ENCODE measurements at places on chromosomes 7 and 10. TPM values are rescaled to one million over a fixed set of nuclear protein-coding genes. Genes with fewer than 3 reads are reported as not detected.

TEX47 gene
- not detected for total RNA-seq

CUBN gene
- total RNA-seq, result 3.5 TPM

OR2A7 gene
- total RNA-seq, result 3.8 TPM

NRCAM gene
- total RNA-seq, result 2.8 TPM

ZNF92 gene
- 4.8 TPM for total RNA-seq

TMEM176A gene
- total RNA-seq, result 166 TPM

COL26A1 gene
- 0.72 TPM for total RNA-seq

GPR26 gene
- not detected for total RNA-seq

MICU1 gene
- total RNA-seq, result 51.8 TPM

KCND2 gene
- total RNA-seq, result 14.5 TPM

TAS2R16 gene
- total RNA-seq, result not detected

LLCFC1 gene
- not detected for total RNA-seq

GDF2 gene
- not detected for total RNA-seq

GRM3 gene
- not detected for total RNA-seq

CCDC7 gene
- 33.9 TPM for total RNA-seq

GRCh38 chr7:23471106-23471859 is 992 bp upstream of the IGF2BP3 start:
- no peak for DNase-seq

DNA sequence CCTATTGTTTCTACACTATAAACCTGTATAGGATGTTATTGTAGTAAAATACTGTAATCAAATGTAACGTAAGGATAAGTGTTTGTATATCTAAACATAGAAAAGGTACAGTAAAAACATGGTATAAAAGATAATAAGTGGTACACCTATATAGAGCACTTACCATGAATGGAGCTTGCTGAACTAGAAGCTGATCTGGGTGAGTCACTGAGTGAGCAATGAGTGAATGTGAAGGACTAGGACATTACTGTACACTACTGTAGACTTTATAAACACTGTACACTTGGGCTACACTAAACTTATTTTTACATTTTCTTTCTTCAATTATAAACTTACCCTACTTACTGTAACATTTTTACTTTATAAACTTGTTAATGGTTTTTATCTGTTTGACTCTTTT is 732.9 kb upstream of the LRRN3 start:
- no peak for DNase-seq

DNA sequence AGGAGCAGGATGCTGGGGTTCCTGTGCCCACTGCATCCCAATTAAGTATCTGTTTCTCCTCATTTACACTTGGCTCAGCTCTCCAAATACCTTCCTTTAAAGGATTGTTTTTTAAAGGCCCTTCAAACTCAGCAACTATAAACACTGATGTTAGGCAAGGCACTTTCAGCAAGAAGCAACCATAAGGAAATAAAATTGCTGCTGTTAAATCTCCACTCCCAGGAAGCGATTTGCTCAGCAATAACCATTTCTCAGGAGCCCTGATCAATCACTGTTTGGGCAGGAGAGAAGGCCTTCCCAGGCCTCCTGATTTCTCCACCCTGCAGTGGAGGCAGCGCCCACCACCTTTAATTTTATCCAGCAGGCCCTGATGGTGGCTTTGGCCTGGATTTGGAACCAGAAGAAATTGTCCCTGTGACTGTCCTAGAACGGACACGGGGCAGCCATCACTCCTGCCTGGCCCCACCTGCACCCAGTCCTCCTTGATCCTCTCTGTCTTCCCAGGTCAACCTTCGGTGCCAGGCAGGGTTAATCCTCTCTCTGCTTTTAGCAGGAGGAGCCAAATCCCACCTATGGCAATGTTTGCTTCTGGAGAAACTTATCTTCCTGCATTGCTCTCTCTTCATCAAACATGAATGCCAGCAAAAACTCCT is 199.8 kb downstream of the PLXNA4 start:
- no peak for DNase-seq

GRCh38 chr7:116552602-116553001 is 27.8 kb downstream of the CAV1 start:
- DNase-seq, result no peak

DNA sequence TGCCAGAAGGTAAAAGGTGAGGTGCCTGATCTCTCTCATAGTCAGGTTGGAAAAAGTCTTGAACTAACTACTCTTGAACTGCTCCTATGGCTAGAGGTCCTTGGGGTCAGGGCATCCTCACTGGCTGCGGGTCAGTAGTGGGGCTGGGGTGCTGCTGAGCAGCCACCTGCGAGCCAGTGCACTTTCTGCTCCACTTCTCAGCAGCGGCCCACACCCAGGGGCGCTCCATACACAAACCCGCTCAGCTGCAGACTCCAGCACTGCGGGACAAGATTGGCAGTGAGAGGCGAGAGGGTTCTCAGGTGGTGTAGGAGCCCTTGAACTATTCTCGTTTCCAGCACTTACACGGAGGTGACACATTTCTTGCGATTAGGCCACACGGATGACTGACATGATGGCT is 6.0 kb downstream of the ABCA13 start:
- no peak for DNase-seq

- no peak for DNase-seq
These were observed 512.4 kb downstream of the TNS3 start for GRCh38 chr7:47069385-47070076.

DNA sequence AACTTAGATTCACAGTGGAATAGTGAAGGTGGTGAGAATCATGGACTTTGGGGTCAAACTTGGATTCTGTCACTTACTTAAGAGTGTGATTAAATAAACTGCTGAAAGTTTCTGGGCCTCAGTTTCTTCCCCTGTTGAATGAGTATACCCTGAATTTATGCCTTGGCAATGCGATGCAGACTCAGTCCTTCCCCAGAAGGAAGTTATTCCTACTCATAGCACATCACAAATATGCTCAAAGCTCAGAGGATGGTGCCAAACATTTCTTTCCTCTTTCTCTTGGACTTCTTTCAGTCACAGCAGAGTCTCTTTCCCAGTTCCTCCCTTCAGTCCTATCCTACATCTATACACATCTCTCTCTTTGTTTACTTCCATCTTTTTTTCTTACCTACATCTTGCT is 45.1 kb downstream of the ASB4 start:
- no peak for DNase-seq

- no peak for DNase-seq
These were observed 3.3 kb downstream of the MINPP1 start for GRCh38 chr10:87507879-87508483.

GRCh38 chr10:50508315-50509051 is 115.3 kb downstream of the SGMS1 start:
- no peak for DNase-seq

GRCh38 chr7:143936087-143937009 is 1.3 kb downstream of the OR2F2 start:
- no peak for DNase-seq

- no peak for DNase-seq
These were observed 24.6 kb upstream of the RHBDD2 start for GRCh38 chr7:75854233-75854632.

GRCh38 chr10:71150796-71151195 is 61.6 kb upstream of the UNC5B start:
- no peak for DNase-seq

DNA sequence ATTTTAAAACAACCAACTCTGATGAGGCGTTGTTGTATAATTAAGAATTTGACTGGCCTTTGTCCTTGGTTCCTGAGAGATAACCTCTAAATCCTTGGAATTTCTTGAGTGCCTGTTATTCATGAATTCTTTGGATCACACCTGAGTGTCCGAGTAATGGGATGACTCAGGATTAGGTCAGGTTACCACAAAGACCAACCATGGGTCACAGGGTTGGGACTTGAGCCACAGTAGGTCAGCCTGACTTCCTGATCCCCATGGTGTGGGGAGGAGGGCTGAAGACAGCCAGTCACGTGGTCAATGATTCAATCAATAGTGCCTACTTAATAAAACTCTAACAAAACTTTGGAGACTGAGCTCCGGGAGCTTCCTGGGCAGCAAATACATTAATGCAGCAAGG is 192.5 kb downstream of the GFRA1 start:
- DNase-seq, result no peak

DNA sequence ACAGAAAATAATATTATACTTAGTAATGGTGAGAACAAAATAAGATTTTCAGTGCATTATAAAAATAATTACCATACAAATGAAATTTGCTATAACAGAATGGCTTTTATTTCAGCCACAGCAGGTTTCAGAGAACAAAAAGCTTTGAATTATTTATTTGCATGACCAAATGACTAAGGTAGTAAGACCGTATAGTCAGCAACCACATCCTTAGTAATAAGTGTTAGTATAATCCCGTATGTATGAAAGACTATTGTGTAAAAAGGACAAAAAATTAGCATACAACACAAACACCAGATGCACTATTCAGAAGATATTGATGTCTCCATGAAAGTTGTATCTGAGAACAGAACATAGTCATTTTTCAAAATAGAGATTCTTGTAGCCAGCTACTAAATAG is 12.2 kb downstream of the PDZD8 start:
- no peak for DNase-seq

GRCh38 chr7:143979359-143979758 is 20.8 kb upstream of the OR6B1 start:
- no peak for DNase-seq

DNA sequence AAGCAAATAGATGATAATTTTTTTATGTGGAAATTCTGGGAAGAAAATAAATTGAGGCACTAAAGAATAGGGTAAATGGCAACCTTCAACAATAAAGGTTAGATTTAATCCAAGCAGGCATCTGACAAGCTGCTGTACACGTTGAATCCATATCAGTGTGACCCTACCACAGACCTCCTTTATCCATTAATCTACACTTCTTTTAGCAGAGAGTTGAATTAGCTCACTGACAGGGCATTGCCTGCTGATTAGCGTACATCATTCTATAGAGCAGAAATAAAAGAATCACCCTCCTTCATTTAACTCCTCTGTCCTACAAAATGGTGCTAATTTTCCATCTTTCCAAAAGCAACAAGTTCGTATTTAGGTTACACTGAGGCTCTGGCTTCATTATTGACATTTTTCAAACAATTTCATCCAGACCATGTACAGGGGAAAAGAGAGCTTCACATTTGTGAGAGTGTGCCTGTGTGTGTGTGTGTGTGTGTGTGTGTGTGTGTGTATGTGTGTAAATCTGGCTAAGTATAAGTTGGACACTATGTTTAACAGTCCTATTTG is 356.0 kb downstream of the TFEC start:
- no peak for DNase-seq

GRCh38 chr7:27123007-27123476 is 7.5 kb downstream of the HOXA4 start:
- no peak for DNase-seq

DNA sequence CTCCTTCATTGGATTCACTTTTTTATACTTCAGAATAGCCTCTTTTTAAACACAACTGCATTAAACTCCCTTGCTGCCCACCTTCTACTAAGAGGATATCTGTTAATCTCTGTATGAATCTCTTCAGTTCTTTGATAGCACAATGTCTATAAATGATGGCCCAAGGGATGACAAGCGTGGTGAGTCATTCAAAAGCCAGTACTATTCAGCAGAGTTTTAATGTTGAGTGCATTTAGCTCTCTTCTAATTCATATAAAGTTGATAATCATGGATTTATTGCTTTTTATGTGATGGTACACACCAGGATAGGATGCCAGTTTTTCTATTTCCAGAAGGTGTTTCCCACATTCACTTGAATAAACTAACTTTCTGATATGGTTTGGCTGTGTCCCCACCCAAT is 57.4 kb upstream of the HECTD2 start:
- DNase-seq, result no peak

- no peak for DNase-seq
These were observed 35.8 kb downstream of the LAMB4 start for GRCh38 chr7:108094346-108094745.

- DNase-seq, result no peak
These were observed 13.5 kb downstream of the GHRHR start for GRCh38 chr7:30977222-30977621.

GRCh38 chr10:34646331-34646730 is 168.8 kb downstream of the PARD3 start:
- no peak for DNase-seq

DNA sequence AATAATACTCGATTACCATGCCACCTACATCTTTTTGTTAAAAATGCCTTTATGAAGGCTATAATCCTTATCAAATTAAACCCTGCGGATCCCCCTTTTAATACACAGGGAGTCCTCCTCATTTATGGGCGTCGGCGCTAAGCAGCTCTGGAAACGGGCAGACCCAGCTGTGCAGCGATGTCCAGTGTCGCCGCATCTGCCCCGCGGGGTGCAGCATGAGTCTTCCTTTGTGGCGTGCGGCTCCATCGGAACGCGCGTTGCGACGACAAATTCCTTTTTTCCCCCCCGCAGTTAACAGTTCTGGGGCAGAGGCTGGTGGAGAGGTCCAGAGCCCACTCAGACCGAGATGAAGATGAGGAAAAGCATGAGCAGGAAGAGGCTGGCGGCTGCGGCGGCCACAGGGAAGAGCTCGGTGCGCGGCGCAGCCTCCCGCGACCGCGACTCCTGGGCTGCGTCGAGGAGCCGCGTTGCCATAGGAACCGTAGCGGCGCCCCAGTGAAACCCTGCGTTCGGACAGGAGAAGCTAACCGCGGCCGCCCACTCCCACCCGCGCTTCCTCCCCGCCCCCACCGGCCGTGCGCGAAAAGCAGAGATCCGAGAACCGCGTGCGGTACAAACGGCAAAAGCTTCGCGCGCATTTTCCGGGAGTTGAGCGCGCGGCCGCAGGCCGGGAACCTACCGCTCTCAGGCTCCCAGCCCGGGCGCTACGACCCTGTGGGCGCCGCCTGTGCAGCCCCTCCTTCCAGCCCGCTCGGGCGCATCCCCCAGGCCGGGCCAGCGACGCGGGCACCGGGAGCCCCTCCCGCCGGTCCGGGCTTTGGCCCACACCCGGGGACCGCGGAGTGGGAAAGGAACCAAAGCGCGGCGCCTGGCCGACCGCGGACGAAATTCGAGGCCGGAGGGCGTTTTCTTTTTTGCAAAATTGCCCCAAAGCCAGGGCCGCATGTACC is 130.6 kb downstream of the SPAG6 start:
- no peak for DNase-seq

Data from ovary (tissue), 10 donors.